ENCODE measurements at places on chromosomes 6 and 20. TPM values are rescaled to one million over a fixed set of nuclear protein-coding genes. Genes with fewer than 3 reads are reported as not detected.

Gene LSM2
- 17.7 TPM for total RNA-seq

Gene LRFN2
- total RNA-seq, result 5.4 TPM

Gene ECT2L
- total RNA-seq, result 0.45 TPM

Gene LST1
- 0.73 TPM for total RNA-seq

Gene TCF15
- total RNA-seq, result 0.36 TPM

Gene UST
- 11.4 TPM for total RNA-seq

Gene KIAA1755
- total RNA-seq, result 5.6 TPM

Gene ECI2
- total RNA-seq, result 35.0 TPM

Gene RPP40
- 10.6 TPM for total RNA-seq

Gene RNF182
- total RNA-seq, result 18.6 TPM

Gene AK9
- 30.1 TPM for total RNA-seq

Gene EEF1E1
- 32.4 TPM for total RNA-seq

Gene APOM
- 0.91 TPM for total RNA-seq

Gene GPLD1
- 20.4 TPM for total RNA-seq

Gene CSNK2A1
- total RNA-seq, result 187 TPM

Gene TRIM31
- not detected for total RNA-seq

Gene GJA1
- 82.9 TPM for total RNA-seq

Gene FAM184A
- 30.4 TPM for total RNA-seq

Gene NFATC2
- total RNA-seq, result 1.3 TPM

Gene THBS2
- 5.8 TPM for total RNA-seq

Gene TREM2
- total RNA-seq, result 6.0 TPM

Gene SIRPB2
- total RNA-seq, result 1.00 TPM

Gene DEFB124
- not detected for total RNA-seq

Gene PACRG
- total RNA-seq, result 7.2 TPM

Gene SAMD3
- total RNA-seq, result 26.0 TPM

Gene MATN4
- total RNA-seq, result not detected

Gene THEMIS
- 0.09 TPM for total RNA-seq

Gene MYBL2
- total RNA-seq, result 2.4 TPM

Gene MAP3K4
- total RNA-seq, result 48.5 TPM

Gene TMEM74B
- 6.4 TPM for total RNA-seq

Gene B3GAT2
- 17.2 TPM for total RNA-seq

Gene DPPA5
- not detected for total RNA-seq

All from cerebellum (tissue), 4 donors.